ENCODE measurements at places on chromosomes 12 and 14.

- no peak for DNase-seq
Measured at GRCh38 chr14:93116676-93117200, 1.0 kb upstream of the ITPK1 start.

DNA sequence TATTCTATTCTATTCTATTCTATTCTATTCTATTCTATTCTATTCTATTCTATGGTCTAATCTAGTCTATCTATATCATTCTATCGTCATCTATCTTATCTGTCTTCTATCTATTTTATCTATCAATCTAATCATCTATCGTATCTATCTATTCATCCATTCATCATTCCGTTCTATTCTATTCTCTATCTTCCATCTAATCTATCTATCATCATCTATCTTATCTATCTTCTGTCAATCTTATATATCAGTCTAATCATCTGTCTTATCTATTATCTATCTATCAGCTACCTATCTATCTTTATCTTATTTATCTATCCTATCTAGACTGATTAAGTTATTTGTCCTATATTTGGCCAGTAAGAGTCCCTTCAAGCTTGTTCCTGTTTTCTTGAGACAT, 831.5 kb upstream of the TMEM132C start:
- DNase-seq = no peak

- no peak for DNase-seq
Measured at GRCh38 chr12:2447861-2448260, 346.9 kb upstream of the FKBP4 start.

GRCh38 chr12:132765361-132765760, 3.7 kb upstream of the ANKLE2 start:
- DNase-seq = no peak

- peak; percentile 82 for DNase-seq
Measured at GRCh38 chr12:63779498-63780481, at the start of gene RXYLT1. RXYLT1 (plus strand) TSS chr12:63779909; CDS start chr12:63779961, 52 bp downstream.

DNA sequence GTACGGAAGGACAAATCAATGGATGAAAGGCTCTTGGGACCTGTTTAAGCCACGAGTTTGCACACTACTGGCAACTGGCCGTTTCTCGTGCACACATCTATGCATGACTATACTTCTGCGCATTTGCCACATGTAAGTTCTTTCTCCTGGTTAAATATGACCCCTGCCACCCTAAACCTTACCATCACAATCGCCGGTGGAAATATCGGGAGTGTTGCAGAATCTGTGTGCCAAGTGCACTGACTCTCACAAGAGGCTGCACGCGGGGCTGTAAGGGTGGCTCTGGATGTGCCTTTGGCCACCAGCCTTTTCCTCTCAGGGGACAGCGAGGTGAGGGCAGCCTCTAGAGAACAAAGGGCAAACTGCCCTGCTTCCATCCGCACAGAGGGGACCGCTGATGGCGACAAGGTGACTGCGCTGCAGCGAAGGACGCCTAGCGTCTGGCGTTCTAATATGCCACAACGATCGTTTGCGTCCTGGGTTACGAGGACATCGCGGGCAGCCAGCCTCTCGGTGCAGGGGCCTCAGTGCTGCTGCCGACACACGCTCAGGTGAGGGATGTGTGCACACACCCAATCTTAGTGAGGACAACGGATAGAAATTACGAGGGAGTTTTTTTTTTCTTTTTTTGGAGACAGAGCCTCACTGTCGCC, 232.2 kb downstream of the PCNX1 start:
- DNase-seq = no peak

DNA sequence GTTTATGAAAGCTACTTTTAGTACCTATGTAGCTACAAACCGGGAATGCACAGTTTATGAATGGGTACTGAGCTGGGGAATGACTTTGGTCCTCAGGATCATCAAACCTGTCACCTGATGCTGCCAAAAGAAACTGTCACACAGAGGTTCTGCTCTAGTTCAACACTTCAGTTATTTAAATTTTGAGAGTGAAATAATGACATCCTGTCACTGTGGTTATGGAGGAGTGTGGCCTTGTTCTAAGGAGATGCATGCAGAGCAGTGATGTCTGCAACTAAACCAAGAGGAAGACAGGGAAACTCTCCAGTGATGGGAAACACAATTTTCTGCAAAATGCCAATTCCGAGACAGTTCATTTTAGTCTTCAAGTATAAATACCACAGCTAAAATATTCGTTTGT, 4.8 kb upstream of the AEBP2 start:
- no peak for DNase-seq

DNA sequence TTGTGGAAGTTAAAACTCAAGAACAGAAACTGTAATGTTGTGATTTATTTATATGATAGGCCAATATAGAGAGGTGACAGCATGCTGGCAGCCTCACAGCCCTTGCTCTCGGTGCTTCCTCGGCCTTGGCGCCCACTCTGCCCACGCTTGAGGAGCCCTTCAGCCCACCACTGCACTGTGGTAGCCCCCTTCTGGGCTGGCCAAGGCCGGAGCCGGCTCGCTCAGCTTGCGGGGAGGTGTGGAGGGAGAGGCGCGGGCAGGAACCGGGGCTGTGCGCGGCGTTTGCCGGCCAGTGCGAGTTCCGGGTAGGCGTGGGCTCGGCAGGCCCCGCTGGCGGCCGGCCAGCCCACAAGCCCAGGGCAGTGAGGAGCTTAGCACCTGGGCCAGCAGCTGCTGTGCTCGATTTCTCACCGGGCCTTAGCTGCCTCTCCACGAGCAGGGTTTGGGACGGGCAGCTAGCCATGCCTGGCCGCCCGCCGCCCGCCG, 65.8 kb upstream of the SLC8A3 start:
- DNase-seq = no peak
